ENCODE measurements at places on chromosomes 3 and 15. TPM values are rescaled to one million over a fixed set of nuclear protein-coding genes. Genes with fewer than 3 reads are reported as not detected.

- DNase-seq = no peak
These were observed 147.5 kb upstream of the SOX2 start for GRCh38 chr3:181564222-181564621.

DNA sequence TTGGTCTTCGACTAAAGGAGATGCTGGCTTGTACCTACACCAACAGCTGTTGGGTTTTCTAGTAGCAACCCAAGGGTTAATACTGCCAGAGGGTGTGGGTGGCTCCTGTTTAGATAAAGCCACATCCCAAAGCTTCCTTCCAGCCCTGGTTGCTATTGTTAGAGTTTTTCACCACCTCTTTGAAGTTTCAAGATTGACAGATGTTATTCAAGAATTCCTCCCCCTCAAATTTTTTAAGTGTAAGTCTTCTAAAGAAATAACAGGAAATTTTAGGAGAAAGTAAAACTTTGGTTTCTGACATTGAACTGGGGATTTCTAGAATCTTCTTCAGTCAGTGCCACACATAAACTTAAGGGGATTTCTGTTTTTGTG, 60.9 kb downstream of the TGFBR2 start:
- DNase-seq = no peak

- no peak for DNase-seq
These were observed 27.3 kb downstream of the STARD5 start for GRCh38 chr15:81296673-81297072.

- DNase-seq = no peak
These were observed 417 bp downstream of the HACD2 start for GRCh38 chr3:123584284-123584987.

GRCh38 chr3:176905331-176905730, 292.0 kb downstream of the TBL1XR1 start:
- no peak for DNase-seq

Gene HRG
- total RNA-seq = not detected

Gene TUSC7
- total RNA-seq = not detected

Gene GOLGA6L4
- 4.9 TPM for total RNA-seq
